Fibroblast of skin of right biceps (primary cell): ENCODE measurements at places on chromosomes 6 and 20.
A peak's percentile ranks its signal among the peaks of the same experiment; 100 is the strongest.

GRCh38 chr6:155377061-155377460 is 62.8 kb upstream of the TFB1M start:
- DNase-seq, result peak; percentile 96

- DNase-seq, result no peak
Measured at GRCh38 chr6:51474022-51474975, 613.1 kb downstream of the PKHD1 start.

GRCh38 chr6:157584036-157584435 is 203.0 kb downstream of the ZDHHC14 start:
- DNase-seq, result no peak

GRCh38 chr20:50720026-50720425 is 11.4 kb upstream of the PARD6B start:
- DNase-seq, result no peak

GRCh38 chr6:148711833-148712654 is 34.8 kb upstream of the UST start:
- peak; percentile 58 for DNase-seq

- peak; percentile 70 for DNase-seq
Measured at GRCh38 chr6:148969603-148970061, 222.8 kb downstream of the UST start.

GRCh38 chr6:98787435-98787834 is 46.9 kb upstream of the POU3F2 start:
- DNase-seq, result no peak
